Activated T-cell treated with anti-CD3 and anti-CD28 coated beads, Interleukin-2, amount 50 U/mL, for 72 hours (primary cell): ENCODE measurements at places on chromosomes 12 and 14.

DNA sequence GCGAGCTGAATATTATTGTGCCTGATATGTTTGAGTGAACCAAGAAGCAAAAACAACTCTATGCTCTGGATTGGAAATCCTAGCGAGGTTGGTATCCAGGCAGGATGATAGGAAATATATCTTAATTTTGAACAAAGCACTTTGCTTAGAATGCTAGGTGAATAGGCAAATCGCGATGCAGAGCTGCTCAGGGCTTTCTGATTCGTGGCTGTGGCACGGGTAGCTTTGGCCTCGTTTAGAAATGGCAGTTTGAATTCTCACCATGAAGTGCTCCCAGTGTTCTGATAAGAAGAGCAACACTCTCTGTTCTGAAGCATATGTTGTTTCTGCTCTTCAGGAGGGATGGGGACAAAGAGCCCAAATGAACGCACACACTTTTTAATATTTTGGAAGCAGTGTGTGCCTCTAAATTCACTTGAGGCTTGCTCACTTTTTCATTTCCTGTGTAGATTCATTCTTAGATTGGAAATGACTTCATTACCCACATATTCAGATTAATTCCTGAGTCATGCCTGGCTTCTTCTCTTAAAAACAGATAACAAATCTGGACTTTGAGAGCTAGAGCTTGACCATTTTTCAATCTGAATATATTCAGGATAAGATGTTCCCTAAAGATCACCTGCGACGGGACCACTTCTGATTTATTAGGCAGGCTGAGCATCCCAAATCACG is 200.9 kb downstream of the RPAP3 start:
- DNase-seq: no peak

DNA sequence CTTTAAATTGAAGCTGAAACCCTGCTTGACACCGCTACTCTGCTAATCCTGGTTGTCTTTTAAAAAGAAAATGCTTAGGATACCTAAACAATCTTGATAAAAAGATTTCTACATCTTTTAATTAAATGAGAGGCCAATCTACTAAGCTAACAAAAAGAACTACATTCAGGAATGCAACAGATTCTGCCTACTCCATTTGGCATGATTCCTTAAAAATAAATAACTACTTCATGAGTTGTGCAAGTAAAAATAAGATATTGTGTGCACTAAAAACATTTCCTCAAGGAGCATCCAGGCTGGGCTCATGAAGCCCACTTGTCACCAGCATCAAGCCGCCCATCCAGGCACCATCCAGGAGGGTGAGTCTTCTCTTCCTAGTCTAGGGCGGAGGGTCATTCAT is 197.5 kb downstream of the PAX9 start:
- DNase-seq: no peak

GRCh38 chr14:52000019-52000582 is 10.8 kb downstream of the RTRAF start:
- no peak for DNase-seq

DNA sequence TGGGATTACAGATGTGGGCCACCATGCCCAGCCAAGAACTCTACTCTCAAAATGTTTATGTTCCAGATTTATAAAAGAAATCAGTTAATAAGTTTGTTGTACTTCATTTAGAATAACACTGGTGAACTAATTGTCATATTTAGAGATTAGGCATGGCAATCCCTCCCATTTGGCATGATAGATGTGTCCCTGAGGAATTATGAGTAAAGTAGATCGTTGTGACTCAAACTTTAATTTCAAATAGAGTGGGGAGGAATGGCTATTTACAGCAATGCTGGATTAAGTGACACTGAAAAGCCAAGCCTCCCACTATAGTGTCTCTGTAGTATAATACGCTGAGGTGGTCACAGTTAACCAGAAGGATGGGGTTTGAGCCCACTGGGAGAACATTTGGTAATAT is 39.3 kb upstream of the RTRAF start:
- DNase-seq: no peak

- DNase-seq: no peak
Measured at GRCh38 chr14:23168246-23168645, 15.2 kb downstream of the SLC7A8 start.

GRCh38 chr12:31267966-31268365 is 58.0 kb downstream of the SINHCAF start:
- DNase-seq: no peak

GRCh38 chr12:20757-21156 is 45.8 kb upstream of the IQSEC3 start:
- DNase-seq: no peak

- no peak for DNase-seq
Measured at GRCh38 chr12:64672925-64673409, 62.7 kb downstream of the RASSF3 start.

DNA sequence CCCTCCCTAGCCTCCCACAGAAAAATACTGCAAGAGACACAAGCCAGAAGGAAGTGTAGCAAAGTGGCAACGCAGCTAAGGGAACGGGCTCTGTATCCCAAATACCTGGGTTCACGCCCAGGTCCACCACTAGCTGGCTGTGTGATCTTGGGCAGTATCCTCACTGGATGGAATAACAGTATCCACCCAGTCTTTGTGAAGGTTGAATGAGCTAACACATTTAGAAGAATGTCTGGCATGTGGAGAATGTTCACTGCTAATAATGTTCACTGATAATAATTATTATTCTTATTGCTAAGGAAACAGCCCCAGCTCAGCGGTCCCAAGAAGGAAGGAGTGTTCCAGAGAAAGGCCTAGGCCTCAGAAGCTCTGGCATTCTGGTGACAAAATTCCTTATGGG is 70.9 kb downstream of the VWF start:
- no peak for DNase-seq

DNA sequence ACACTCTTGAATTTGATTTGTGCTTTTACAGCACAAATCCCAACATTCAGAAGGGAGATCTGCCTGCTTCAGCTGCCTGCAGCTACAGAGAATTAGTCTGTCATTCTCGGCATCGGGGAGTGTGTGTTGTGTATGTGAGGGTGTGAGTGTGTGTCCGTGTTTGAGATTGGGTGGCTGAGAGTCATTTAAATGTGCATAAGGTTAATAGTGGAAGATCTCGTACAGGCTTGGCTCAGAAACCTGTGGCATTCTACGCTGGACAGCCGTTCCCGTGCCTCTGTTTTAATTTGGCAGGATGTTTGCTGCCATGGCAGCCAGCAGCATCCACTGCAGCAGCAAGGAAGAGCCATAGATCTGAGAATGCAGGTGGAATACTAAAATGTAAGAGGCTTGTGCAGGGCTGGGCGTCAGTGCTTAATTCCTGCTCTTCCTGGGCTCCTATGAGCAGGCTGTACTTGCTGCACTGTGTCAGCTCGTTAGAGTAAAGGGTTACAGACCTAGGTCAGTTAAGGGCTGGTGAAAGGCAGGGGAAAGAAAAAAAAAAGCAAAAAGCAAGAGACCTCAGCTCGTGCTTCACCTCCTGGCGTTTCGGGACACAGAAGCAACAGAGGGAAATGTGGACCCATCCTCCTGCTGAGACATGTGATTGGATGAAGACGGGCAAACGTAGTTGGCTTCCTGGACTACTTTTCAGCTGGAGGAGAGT is 205.4 kb downstream of the NAV3 start:
- no peak for DNase-seq

- no peak for DNase-seq
Measured at GRCh38 chr12:47935184-47935583, 28.2 kb upstream of the TMEM106C start.

DNA sequence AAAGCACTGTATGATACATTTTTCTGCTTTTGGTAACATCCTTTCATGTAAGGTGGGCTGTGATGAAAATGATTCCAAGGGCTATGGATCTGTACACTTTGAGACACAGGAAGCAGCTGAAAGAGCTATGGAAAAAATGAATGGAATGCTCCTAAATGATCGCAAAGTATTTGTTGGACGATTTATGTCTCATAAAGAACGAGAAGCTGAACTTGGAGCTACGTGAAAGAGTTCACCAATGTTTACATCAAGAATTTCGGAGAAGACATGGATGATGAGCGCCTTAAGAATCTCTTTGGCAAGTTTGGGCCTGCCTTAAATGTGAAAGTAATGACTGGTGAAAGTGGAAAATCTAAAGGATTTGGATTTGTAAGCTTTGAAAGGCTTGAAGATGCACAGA is 22.1 kb upstream of the SRGAP1 start:
- no peak for DNase-seq

DNA sequence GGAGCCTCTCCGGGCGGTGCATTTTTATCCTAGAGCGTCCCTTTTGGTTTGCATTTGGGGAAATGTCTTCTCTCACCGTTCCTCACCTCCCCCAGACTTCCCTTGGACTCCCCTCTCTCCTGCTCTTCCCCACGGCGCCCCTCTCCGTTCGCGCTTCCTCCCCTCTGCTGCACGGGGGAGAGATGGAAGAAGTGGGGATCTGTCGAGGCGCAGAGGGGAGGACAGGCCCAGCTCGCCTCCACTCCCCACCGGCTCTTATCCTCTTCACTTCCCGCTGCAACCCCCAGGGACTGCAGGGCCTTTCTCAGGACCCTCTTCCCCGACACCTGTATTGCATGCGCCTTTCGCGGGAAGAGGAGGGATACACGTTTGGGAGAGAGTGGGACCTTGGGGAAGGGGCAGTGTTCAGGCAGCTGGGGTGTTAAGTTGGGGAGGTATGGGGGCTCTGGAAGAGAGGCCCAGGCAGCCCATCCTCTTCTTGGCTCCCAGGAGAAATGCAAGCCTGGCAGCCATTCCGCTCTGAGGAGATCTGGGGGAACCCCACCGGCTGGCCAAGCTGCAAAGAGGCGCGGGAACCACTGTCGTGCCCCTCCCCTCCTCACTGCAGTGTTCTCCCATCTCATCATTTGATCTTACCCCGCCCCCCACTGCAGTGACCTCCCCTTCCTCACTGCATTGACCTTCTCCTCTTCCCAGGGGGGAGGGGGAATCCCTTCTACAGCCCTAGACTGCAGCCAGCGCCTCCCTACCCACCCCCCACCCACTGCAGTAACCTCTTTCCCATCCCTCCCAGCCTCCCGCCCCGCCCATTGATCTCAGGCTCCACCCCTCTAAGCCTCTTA is 788 bp downstream of the ENO2 start:
- no peak for DNase-seq

DNA sequence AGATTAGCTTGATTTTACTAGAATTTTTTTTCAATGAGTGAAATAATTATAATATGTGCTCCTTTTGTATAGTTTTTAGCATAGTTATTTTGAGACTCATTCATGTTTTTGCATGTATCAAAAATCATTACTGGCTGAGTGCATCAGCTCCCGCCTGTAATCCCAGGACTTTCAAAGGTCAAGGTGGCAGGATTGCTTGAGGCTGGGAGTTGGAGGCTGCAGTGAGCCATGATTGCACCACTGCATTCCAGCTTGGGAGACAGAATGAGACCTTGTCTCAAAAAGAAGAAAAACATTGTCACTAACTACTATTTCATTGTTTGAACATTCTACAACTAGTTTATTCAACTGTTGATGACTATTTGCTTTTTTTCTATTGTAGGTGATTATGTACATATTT is 802.7 kb downstream of the SLC16A7 start:
- no peak for DNase-seq

DNA sequence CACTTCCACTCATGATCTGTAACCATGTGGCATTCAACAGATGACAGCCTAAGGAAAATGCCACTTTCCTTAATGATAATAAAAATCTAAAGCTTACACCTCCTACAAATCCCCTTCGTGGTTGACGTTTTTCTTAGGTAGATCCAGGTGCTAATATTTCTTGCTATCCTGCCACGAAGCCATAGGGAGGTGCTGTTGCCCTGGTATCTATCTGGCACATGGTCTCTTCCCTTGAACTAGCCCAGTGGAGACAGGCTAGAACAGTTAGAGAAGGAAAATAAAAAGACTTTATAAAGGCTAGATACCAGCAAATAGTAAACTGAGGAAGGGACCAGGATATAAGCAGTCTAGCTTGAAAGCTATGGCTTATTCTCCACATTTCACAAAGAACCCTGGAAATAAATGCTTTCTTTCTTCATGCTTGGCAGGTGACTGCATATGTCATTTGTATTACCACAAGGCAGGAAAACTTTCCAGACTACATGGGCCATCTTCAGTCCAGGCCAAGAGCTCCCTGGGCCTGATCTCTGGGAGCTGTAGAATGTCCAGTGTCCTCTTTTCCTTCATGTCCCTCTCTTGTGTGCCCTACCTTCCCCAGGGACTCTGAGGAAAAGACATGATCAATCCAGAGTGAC is 15.3 kb downstream of the SPIC start:
- DNase-seq: peak; percentile 11

DNA sequence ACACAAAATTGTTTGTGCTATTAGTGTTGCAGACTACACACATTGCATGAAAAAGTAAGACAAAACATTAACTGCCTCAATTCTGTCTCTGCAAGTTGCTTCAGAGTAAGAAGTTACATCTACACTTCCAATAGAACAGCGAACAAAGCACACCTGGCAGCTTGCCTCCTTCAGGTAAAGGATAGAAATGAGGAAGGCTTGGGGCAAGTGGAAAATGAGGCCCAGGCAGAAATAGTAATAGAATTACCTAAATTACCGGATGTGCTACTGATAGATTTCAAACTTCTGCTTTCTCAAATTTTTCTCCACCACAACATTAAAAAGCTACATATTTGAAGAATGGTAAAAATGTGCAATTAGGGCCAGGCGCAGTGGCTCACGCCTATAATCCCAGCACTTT is 37.7 kb downstream of the CCDC175 start:
- DNase-seq: no peak

DNA sequence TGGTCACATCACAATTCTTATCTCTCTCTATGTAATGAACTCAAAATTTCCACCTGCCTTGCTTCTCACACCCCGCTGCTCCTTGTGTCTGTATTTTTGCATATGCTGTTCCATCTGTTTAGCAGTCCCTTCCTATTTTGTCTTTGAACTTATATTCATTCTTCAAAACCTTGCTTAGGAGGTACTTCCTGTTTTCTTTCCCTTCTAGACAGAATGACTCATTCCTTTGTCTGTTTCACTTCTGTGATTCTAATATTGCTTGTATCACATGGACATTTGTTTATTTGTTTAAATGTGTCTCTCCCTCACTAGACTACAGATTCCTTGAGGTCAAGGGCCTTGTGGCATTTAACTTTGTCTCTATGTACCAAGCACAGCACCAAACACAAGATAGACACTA is 424.2 kb downstream of the ETNK1 start:
- no peak for DNase-seq

- no peak for DNase-seq
Measured at GRCh38 chr12:43038991-43039390, 449.4 kb upstream of the PRICKLE1 start.

- no peak for DNase-seq
Measured at GRCh38 chr14:71452987-71453386, 479.2 kb upstream of the RGS6 start.

DNA sequence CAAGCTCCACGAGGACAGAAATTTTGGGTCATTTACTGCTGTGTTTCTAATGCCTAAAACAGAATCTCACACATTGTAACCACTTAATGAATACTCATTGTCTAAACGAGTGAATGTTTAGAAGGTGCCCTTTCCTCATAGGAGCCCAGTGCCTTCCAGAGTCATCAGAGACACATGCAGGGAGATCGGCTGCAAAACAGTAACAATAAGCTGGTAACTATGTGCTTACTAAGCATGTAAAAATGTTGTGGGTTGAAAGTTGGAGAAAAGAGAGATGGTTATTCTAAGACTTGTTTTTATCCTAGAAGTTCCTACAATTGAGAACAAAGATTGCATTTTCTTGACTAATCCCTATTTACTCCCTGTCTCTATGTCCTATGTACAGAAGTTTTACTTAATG is 7.4 kb downstream of the TESPA1 start:
- DNase-seq: no peak
